GM04504 (cell line): ENCODE measurements at places on chromosomes 6 and 20.

DNA sequence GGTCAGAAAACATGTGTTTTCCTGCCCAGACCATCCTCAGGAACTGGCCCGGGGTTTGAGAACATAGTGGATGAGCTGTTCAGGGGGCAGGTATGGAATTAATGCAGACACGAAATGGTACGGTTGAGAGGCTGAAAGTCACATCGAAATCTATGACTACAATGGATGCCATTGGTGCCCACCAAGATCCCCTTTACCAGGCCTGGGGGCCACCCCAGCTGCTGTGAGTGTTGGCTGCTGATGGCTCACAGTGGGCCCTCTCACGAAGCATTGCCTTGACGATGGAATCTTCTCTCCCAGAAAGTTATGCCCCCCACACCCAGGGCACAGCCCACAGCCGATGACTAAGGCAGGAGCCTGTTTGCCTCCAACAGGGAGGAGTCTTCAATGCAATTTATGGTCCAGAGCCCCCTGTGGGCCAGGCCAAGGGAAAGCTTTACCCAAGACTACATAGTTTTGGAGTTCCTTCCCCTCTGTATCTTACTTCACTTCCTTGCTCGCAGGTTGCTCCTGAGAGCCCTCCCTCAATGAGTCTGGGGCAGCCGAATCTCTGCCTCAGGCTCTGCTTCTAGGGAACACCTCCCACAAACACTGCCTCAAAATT, 92.6 kb downstream of the BFSP1 start:
- no peak for DNase-seq

- DNase-seq: no peak
Observed at GRCh38 chr6:169415179-169415578, 161.5 kb upstream of the THBS2 start.

DNA sequence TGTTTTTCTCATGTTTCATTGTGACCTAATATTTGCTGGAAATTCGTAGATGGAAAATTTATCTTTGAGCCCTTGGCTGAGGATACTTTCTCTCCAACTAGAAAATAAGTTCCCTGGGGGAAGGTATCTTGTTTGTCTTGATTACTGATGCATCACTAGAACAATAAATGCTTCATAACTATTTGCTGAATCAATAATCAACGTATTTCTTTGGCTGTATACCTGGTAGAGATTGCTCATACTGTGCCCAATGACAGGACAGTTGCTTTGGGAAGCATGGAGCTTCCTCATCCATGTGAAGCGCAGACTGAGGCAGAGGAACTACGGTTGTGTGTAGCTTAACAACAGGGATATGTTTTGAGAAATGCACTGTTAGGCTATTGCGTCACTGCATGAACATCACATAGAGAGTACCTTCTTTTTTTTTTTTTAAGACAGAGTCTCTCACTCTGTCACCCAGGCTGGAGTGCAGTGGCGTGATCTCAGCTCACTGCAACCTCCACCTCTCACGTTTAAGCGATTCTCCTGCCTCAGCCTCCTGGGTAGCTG, 34.2 kb upstream of the RPN2 start:
- DNase-seq: no peak

DNA sequence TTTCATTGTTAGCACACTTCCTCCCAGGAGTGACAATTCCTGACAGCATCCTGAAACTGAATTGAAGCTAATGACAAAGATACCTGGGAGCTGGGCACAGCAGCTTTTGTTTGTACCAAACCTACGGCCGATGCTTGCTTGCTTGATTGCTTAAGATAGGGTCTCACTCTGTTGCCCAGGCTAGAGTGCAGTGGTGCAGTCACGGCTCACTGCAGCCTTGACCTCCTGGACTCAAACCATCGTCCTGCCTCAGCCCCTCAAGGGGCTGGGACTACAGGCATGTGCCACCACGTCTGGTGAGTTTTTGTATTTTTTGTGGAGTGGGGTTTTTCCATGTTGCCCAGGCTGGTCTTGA, 84.7 kb upstream of the SCP2D1 start:
- no peak for DNase-seq

DNA sequence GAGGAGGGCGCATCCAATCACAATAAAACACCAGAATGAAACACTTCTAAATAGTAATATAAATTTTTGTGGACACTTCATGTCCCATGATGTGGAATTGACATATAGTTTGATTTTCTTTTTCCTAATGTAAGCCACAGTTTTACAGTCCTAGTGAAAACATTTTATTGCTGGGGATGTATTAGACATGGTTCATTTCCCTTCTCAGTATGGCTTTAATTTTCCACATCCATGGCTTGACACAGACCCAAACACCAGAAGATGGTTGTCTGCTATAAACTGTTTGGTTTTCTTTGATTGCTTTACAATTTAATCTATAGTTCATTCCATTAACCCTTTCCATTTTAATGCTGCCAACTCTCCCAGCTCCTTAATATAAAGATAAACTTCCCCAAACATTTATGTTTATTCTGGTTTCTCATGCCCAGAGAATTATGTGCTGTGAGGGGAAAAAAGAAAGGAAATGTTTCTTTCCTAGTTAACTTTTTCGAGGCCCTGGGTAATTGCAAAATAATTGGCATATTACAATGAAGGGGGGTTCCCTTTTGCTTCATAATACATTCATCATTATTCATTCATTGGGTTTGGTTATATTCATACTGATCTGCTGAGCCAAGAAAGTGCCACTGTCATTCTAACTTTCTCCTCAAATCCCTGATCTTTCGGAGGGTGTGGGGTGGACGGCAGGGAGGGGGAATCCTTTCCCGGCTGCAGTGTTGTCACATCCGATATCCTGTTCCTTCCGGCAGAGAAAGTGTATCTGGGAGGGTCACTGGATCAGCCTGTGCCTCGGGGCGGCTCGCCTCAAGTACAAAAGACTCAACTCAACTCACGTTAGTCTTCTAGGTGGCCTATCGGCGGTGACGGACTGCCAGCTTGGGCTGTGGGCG, 127.6 kb upstream of the TFAP2D start:
- DNase-seq: no peak

DNA sequence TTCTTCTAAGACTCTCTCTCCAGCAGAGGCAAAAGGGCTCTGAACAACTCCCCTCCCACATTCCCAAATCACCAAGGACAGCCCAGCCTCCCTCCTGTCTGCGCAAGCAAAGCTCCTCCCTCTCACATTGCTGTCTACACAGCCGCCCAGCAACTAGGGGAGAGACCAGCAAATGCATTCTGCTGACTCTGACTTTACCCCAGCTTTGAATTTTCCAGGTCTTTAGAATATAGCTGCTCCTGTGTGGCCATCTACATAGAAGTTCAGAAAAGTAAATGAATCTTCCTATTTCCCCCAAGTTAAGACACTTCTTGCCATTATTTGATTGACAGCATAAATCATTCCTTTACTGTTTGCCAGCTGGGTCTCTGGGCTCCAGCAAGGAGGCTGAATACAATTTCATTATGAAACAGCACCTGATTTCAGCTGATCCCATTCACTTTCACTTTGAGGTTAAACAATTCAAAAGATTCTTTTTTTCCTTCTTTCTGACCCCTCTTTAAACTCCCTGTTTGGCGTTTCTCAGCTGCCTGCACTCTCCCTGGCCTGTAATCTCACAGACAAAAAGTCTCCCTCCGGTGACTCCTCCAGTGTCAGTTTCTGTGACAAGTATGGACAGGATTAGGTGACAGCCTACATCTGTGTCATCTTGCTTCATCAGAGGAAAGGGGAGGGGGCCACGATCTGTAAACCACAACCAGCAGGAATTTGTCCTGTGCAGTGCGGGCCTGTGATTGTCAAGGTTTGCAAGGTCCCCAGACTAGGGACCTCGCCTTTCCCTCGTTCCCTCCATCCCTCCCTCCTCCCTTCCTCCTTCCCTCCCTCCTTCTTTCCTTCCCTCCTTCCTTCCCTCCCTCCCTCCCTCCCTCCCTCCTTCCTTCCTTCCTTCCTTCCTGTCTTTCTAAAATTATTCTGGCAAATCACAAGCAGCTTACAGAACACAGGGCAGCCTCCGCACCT, 205.6 kb upstream of the RIN2 start:
- no peak for DNase-seq

GRCh38 chr6:44078827-44079671, 48.2 kb downstream of the MRPL14 start:
- DNase-seq: no peak

DNA sequence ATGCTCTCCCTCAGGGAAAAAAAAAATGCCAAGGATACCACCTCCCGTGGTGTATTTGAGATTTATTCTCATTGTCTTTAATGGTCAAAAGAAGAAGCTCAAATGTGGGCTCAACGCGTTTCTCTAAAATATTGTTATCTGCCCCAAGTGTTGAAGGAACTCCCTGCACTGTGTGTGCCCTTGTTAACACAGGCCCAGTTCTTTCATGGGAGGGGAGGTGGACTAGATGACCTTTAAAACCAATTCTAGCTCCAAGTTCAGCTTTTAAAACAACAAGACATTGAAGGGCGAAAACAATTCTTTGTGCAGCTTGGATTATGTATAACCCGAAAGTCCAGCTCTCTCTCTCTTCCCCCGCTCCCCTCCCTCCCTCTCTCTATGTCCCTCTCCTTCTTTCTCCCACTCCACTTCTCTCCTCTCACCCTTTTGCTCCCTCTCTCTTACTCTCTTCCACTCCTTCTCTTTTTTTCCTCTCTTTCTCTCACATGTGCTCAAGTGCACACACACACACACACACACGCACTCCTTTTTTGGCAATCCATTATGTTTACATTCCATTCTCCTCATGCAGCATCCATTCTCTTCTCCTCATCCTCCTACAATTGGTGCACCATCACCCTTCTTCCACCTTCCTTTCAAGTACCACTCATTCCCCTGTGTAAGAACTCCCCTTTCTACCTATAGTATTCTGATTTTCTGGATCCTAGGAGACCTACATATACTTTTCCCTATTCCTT, 8.5 kb downstream of the HLA-DMB start:
- peak; percentile 40 for DNase-seq

- DNase-seq: no peak
Observed at GRCh38 chr20:330233-331149, 5.1 kb downstream of the SOX12 start.

DNA sequence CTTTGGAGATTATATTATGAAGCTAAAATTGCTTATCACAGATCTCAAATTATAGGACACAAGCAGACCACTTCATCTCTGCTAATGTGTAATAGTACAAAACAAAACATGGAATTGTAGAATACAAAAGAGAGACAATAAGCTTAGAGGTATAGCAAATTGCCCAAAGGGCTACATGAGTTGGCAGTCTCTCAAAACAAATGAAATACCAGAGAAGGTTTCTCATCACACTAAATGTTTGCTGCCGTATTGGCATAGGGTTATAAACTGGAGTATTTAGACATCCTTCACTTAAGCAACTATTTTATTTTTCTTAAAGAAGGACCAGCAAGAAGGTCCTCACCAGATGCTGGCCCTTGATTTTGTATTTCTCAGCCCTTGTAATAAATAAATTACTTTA, 5.9 kb upstream of the EYA4 start:
- DNase-seq: no peak

DNA sequence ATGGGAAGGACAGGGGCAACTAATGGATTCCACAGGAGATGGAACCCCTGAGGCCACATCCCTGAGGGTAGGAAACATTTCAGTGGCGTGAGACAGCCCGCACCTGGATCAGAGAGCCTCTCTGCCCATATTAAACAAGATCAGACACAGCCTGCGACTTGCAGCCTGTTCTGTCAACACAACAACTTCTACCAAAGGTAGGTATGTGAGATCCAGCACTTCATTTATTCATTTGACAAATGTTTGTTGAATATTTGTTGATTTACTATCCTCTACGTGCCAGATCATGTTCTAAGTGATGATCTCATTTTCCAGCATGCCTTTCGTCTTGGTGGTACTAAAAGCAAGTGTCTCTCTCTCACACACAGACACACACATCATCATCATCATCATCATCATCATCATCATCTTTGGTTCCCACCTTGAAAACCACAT, 43.2 kb upstream of the NT5E start:
- no peak for DNase-seq

DNA sequence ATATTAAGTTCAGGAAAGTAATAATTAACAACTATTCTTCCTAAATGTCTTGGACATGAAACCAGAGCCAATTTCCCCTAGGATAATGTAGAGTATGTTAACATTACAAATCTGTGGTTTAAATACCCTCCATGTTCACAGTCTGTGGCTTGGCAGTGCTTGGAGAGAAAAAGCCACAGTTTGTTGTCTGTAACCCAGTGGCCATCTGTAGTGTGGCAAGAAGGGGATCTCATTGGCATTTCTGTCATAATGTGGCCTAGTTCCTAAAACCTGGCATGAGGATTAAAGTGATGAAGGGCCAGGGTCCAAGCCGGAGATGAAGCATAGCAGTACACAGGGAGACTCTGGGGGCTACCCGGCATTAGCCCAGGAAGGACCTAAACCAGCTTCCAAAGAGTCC, 31.2 kb downstream of the SYNE1 start:
- DNase-seq: no peak

DNA sequence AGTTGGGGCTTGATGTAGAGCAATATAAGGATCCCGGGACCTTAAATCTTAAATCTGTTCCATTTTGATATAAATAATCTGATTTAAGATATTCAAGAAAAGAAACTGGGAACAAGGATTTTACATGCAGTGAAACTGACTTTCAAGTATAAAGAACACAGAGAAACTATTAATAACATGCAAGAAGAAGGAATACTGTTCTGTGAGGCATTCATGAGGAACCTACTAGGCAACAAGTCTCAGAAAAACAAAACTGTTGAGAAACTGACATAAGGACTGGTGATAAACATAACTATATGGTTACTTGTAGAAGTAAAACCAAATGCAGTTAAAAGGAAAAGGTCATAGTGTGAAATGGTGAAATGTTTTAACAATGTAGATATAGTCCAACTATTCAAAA, 15.8 kb downstream of the HDDC2 start:
- no peak for DNase-seq

- no peak for DNase-seq
Observed at GRCh38 chr6:83429857-83430610, 817 bp downstream of the ME1 start.

- no peak for DNase-seq
Observed at GRCh38 chr6:93177438-93177837, 241.9 kb downstream of the EPHA7 start.

DNA sequence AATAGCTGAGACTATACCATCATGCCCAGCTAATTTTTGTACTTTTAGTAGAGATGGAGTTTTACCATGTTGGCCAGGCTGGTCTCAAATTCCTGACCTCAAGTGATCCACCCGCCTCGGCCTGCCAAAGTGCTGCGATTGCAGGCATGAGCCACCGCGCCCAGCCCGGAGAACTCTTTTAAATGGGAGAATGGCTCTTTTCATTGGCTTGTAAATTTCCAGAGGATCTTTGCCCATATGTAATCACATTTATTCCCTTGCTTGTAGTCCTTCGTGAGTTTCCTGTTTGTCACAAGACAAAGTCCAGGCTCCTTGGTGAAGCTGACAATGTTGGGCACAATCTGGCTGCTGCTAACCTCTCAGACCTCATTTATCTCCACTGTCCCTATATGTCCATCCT, 135.1 kb downstream of the CEP57L1 start:
- DNase-seq: no peak

GRCh38 chr6:47342824-47343223, 33.1 kb upstream of the TNFRSF21 start:
- no peak for DNase-seq

DNA sequence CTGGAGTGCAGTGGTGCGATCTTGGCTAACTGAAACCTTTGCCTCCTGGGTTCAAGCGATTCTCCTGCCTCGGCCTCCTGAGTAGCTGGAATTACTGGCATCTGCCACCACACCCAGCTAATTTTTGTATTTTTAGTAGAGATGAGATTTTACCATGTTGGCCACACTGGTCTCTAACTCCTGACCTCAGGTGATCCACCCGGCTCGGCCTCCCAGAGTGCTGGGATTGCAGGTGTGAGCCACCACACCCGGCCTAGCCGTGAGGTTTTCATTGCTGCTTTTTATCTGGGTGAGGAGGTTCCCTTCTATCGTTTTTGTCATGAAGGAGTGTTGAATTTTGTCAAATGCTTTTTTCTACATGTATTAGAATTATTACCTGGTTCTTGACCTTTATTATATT, 23.9 kb downstream of the SRC start:
- no peak for DNase-seq
